ENCODE measurements at places on chromosomes 11 and 22.

- DNase-seq, result no peak
These were observed 126.5 kb downstream of the NAV2 start for GRCh38 chr11:19838994-19839768.

DNA sequence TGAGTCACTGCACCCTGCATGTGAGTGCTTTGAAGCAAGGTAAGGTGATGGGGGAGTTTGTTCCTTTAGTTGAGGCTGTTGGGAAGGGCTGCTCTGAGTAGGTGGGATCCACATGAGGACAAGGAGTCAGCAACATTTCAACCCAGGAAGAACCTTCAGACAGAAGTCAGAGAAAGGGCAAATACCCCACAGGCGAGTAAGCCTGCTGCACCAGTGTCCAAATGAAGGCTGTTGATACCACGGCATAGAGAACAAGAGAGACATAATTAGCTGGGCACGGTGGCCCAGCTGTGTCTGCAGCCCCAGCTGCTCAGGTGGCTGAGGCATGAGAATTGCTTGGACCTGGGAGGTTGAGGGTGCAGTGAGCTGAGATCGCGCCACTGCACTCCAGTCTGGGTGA, 54.3 kb upstream of the CLMP start:
- DNase-seq, result no peak

- DNase-seq, result no peak
These were observed 21.8 kb upstream of the EIF3M start for GRCh38 chr11:32561835-32562234.

DNA sequence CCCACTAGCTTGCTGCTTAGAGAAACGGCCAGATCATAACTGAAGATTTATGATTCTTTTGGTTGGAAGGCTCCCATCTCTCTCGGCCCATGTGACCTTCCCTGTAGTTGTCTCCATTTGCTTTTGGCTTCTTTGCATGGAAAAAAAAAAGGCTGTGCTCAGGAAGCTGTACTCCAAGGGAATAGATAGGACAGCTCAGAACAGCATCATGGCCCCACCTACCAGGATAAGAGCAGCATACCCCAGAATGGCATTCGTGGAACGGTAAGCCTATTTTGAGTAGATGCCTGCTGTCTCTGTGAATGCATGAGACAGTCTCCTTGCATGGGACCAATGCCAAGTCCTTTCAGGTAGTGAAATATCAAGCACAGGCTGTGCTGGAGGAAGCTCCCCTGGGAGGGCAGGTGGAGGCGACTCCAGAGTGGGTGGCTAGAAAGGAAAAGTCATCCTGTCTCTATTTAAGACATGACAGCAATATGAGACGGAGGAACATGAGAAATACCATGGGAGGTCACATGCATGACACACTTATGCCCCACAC, 94.1 kb upstream of the AMOTL1 start:
- no peak for DNase-seq
